ENCODE measurements at places on chromosomes 3 and 15.
A peak's percentile ranks its signal among the peaks of the same experiment; 100 is the strongest.

DNA sequence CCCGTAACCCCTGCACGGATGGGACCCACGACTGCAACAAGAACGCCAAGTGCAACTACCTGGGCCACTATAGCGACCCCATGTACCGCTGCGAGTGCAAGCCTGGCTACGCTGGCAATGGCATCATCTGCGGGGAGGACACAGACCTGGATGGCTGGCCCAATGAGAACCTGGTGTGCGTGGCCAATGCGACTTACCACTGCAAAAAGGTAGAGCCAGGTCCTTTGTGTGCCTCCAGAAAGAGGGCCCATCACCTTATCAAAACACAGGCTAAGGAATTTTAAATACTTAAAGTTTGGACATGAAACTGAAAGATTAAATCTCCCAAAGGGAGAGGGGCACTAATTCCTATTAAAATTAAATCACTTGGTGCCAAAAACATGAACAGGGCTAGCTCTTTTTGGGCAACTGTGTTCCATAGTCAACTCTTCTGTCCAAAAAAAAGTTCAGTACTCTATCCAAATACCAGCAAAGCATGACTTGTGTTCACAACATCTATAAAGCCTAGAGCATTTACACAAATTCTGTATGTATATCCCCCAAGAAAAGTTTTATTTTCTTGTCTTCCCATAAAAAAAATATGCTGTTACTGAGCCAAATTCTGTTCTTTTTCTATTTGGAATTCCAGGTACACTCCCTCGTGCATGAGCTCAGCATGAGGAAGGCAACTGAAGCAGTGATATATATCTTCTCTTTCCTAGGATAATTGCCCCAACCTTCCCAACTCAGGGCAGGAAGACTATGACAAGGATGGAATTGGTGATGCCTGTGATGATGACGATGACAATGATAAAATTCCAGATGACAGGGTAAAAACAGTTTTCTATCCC, 9.2 kb downstream of the THBS1 start:
- DNase-seq, result peak; percentile 46

GRCh38 chr3:54641226-54642014, 286.4 kb downstream of the LRTM1 start:
- no peak for DNase-seq

DNA sequence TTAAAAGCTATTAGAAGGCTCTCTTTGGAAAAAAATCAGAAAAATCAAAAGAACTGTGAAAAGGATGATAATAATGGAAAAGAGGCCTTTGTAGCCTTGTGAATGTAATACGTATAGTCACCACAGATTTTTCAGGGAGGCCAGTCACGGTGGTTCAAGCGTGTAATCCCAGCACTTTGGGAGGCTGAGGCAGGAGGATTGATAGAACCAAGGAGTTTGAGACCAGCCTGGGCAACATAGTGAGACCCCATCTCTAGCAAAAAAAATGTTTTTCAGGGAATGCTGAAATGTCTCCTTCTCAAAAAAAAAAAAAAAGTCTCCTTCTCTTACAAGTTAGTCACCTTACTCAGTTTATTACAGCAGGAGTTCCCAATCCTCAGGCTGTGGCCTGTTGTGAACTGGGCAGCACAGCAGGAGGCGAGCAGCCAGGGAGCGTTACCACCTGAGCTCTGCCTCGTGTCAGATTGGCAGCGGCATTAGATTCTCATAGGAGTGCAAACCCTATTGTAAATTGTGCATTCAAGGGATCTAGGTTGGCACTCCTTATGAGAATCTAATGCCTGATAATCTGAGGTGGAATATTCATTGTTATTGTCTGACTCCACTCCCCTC, 15.9 kb downstream of the ARIH1 start:
- DNase-seq, result no peak

DNA sequence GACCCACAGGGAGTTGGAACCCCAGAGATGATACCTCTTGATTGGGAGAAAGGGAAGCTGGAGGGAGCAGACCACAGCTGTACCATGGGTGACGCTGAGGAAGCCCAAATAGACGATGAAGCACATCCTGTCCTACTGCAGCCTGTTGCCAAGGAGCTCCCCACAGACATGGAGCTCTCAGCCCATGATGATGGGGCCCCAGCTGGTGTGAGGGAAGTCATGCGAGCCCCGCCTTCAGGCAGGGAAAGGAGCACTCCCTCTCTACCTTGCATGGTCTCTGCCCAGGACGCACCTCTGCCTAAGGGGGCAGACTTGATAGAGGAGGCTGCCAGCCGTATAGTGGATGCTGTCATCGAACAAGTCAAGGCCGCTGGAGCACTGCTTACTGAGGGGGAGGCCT, 201.1 kb downstream of the AKAP13 start:
- DNase-seq, result no peak

DNA sequence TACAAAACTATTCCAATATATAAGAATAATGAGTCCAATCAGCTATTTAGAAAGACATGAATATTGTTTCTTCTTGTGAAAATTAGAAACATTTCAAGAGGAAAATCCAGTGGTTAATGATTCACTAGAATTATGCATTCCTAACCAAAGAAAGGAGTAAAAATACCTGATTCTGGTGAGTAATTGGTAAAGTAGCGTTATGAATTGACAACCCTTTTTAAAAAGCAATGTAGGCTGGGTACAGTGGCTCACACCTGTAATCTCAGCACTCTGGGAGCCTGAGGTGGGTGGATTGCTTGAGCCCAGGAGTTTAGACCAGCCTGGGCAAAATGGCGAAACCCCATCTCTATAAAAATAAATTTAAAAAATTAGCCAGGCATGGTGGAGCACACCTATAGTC, 43.3 kb downstream of the TOPAZ1 start:
- DNase-seq, result no peak

Data from fibroblast of skin of right quadriceps (primary cell).